ENCODE measurements at places on chromosomes 6 and 20.

DNA sequence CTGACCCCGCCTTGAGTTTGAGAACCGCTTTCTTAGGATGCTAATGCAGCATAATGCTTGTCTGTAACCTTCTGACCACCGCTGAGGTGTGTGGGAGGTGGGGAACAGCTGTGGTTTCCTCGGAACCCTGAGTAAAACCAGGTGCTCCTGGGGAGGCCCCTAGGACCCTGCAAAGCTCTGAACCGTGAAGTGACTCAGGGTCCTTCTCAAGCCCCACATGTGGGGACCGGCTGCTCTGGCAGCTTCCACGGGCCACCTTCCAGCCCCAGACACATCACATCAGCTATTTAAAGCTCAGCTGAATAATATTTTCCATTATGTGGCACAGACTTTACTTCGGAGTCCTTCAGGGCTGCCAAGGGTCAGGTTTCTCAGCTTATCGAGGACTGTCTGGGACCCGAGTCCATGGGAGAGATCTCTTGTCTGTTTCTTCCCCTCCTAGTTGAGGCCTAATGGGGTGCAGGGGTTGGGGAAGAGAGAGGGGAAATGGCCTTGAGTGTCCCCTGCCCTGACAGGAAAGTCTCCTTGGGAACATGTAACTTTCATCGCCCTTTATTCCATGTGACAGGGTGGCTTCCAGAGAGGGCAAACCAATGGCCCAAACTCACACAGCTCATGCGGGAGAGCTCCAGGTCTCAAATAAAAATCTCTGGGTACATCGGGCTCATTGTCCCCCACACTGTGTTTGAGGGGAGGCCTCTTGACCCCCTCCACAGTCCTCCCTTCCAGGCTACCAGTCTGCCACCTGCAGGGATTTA lies 186.1 kb upstream of the SLC24A3 start:
- no peak for DNase-seq

DNA sequence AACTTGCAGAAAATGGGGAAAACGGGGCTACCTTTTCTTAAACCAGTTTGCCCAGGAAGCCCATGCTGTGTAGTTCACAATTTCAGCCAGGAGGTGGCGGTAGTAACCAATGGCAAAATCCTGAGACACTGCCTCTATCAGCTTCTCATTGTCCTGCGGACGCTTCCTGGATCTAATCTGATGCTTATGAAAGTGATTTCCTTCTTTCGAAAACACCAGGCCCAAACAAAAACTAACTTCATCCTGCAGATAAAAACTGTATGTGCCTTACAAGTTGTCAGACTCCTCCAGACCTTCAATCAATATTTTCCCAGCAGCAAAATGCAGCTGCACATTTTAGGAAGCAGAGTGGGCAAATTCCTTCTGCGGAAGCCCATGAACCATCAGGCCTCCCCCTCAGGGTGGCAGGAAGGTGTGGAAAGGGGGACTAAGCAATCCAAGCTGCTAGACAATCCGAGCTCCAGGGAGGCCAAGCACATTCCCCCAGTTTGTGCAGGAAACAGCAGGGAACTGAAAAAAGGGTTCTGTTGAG lies 88.5 kb downstream of the LY86 start:
- peak; percentile 93 for DNase-seq

DNA sequence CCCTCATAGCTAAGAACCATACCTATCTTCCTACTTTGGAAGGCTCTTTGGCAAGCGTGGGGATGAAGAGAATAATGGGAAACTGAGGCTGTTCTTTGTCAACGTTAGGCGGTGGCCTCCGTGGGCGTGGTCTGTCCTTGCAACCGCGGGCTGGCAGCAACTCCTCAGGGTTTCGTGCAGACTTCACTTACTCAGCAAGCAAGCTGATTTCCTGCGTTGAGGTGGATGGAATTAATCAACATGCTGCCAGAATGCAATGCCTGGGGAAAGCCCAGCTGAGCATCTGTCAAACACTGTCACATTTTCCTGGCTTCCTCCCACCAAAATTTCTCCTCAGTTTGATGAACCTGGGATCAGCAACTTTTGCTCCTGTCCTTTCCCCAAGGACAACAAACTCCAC lies 9.2 kb upstream of the IL17F start:
- DNase-seq: no peak

DNA sequence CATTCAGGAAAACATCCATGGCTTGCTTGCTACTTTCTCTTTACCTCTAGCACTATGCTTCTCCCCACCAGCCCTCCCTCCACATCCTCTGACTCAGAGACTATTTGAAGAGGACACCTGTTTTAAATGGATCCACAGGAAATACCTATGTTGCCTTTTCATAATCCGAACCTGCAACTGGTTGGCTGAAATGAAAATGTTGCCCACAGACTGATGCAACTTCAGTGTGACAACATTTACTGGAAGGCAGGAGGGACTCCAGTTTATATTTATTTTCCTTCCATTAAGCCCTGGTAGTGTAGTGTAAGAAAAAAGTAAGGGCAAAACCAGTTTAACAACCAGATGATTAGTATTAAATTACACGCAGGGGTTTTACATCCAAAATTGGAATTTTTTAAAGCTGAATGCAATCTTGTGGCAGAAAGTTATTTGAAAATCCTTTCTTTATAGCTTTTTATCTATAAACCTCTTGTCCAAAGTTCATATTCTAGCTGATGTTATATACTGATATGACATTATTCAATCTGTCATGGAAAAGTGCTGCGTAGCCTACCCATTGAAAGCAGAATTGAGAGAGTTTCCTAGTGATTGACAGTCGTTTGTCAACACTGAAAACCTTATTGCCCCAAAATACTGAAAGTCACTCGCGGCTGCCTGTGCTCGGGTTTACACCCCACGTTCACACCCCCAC lies 881 bp upstream of the AIG1 start:
- peak; percentile 93 for DNase-seq

- DNase-seq: peak; percentile 42
These were observed 205.6 kb downstream of the UST start for GRCh38 chr6:148952147-148953035.

Data from PC-3 (cell line).